ENCODE measurements at places on chromosomes 1 and 21. TPM values are rescaled to one million over a fixed set of nuclear protein-coding genes. Genes with fewer than 3 reads are reported as not detected.

Gene TBX15
- 0.07 TPM for total RNA-seq

Gene ADAMTS4
- 4.4 TPM for total RNA-seq

Gene KRTAP19-1
- total RNA-seq = not detected

Gene TMEM200B
- 54.8 TPM for total RNA-seq

Gene INAVA
- 36.2 TPM for total RNA-seq

DNA sequence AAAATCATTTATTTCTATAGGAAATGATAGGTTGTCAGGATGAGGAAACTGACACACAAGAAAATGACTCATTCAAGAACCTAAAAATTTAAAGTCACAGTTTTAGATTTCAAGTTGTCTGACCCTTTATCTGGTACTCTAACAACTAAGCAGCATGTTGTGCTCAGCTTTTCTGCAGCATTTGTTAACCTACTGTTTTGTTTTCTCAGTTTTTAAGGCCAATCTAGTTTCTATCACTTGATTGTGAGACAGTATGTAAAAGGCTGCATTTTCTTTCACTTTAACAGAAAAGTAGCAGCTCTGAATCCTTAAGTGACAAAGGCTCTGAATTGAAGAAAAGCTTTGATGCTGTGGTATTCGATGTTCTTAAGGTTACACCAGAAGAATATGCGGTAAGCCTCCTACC lies 59.1 kb downstream of the RALGPS2 start:
- DNase-seq = no peak

GRCh38 chr1:111032295-111032897 lies 68.7 kb upstream of the LRIF1 start:
- peak; percentile 64 for DNase-seq

- DNase-seq = no peak
Measured at GRCh38 chr1:164581762-164582161, 22.8 kb downstream of the PBX1 start.

GRCh38 chr1:245051349-245052221 lies 103.2 kb upstream of the KIF26B start:
- peak; percentile 83 for DNase-seq

GRCh38 chr1:156164125-156164831 lies 10.9 kb downstream of the SEMA4A start:
- no peak for DNase-seq

- DNase-seq = no peak
Measured at GRCh38 chr1:232810856-232811255, 5.6 kb downstream of the MAP10 start.

- DNase-seq = no peak
Measured at GRCh38 chr1:246270236-246270635, 236.8 kb downstream of the SMYD3 start.

DNA sequence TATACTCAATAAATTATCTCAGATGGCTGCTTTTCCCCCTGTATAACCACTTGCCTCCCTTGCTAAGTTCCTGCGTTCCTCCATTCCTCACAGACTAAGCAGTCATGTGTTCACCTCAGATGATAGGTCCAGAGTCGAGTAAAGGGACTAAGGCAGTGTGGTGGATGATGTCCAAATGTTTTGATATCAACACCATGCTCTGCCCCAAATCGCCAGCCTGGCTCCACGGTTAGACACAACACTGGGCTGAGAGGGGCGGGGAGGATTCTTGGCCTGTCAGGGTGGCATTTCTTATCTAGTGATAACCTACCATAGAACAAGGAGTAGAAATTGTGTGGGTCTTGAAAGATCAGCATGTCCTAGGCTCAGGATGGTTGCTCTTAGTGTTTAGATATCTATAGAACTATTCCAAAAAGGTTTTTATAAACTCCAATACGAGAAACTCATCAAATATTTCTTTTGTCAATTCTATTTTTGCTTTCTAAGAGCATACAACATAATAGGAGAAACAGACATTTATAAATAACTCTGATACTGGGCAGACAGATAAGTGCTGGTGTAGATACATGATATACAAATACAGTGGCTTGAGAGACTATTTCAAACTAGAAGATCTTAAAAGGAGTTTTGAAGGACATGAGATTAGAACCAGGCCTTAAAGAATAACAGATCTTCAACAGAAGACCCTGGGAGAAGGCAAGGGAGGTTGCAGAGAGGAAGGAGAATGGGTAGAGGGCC lies 21.5 kb downstream of the GJA5 start:
- DNase-seq = no peak
